ENCODE measurements at places on chromosomes 6 and 20.
A peak's percentile ranks its signal among the peaks of the same experiment; 100 is the strongest.

DNA sequence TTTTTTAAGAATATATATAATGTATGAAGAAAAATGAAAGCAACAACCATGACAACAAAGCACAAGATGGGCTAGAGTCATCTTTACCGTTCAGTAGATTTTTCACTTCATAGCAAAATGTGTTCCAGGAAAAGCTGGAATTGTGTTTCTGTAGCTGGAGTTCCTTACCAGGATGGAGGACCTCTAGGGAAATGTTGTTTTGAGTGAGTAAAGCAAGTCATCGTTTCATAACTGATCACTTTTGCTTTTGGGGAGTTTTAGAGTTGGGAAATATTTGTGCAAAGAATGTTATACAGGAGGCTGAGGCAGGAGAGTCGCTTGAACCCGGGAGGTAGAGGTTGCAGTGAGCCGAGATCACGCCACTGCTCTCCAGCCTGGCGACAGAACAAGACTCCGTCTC lies 151.6 kb downstream of the SASH1 start:
- H3K27me3 ChIP-seq = no peaks in the 10 kb centered on the region
- H3K36me3 ChIP-seq = peaks cover 9% of the 10 kb centered on the region
- no peak for DNase-seq
- H3K4me3 ChIP-seq = no peak overlapping the region
- peaks cover 6% of the 10 kb centered on the region for H3K4me1 ChIP-seq

- H3K36me3 ChIP-seq = no peaks in the 10 kb centered on the region
- peaks cover 1% of the 10 kb centered on the region for H3K27me3 ChIP-seq
- DNase-seq = no peak
- H3K4me3 ChIP-seq = no peak overlapping the region
- no peaks in the 10 kb centered on the region for H3K4me1 ChIP-seq
Measured at GRCh38 chr20:61161726-61162390, 90.2 kb upstream of the CDH4 start.

DNA sequence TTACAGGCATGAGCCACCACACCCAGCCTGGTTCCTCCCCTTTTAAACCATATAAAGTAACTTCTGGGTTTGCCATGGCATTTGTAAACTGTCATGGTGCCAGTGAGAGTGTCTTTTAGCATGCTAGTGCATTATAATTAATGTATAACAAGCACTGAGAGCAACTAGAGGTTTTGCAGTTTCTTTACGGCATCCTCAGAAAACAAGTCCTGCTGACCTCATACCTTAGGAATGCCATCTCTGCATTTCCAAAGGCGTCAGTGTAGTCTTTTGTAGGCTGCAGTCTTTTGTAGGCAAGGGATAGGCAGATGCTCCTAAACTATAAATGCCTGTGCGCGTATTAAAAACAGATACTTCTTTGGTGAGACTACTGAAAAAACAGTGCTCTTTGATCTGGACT lies 75.0 kb upstream of the EZR start:
- H3K4me1 ChIP-seq = no peaks in the 10 kb centered on the region
- DNase-seq = no peak
- H3K27me3 ChIP-seq = peaks cover 7% of the 10 kb centered on the region
- H3K4me3 ChIP-seq = no peak overlapping the region
- no peak overlapping the region for H3K27ac ChIP-seq

DNA sequence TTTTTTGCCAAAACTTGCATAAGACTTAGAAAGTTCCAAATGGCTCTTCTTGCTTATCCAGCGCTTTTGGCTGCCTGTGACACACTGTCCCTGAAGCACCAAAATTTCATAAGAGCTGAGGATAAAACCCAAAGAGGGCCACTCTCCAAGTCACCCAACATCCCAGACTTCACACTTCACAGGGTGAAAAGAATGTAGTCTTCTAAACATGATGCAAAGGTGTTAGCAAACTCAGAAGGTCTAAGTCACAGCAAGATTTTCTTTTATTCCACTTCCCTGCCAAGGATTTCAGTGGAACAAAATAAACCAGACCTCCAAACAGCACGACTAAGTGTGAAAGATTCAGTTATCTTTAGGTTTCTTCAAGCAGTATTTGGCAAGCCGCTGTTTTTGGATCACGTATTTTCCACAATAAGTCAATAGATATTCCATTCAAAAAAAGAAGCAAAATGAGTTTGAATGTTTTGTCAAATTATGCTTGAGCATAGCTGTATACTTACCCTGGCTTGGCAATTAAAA lies 44.6 kb upstream of the CD93 start:
- no peaks in the 10 kb centered on the region for H3K36me3 ChIP-seq
- peaks cover 70% of the 10 kb centered on the region for H3K4me1 ChIP-seq
- peak overlapping the region; percentile 98 for H3K27ac ChIP-seq
- no peak for DNase-seq
- H3K4me3 ChIP-seq = no peak overlapping the region

- H3K4me3 ChIP-seq = no peak overlapping the region
- peaks cover 3% of the 10 kb centered on the region for H3K4me1 ChIP-seq
- H3K27ac ChIP-seq = no peak overlapping the region
- H3K27me3 ChIP-seq = no peaks in the 10 kb centered on the region
- H3K36me3 ChIP-seq = no peaks in the 10 kb centered on the region
Measured at GRCh38 chr6:88870717-88871330, 92.6 kb downstream of the RNGTT start.

DNA sequence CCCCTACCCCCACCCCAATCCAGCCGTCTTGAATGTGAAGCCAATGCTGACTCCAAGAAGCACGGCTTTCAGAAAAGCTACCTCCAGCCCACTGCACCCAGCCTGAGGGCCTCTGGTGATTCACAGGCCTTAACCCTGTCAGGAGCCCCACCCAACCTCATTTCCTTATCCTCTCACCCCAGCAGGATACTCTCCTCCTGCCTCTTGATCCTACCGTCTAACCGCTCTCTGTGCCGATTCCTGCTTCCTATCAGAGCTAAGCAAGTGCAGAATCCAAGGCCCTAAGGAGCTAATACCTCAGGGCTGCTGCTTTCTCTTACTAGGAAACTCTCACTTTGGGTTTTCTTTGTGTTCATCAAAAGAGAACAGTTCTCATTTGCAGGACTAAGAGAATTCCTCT lies 47.2 kb downstream of the TRERF1 start:
- H3K27ac ChIP-seq = peak overlapping the region; percentile 58
- H3K36me3 ChIP-seq = no peaks in the 10 kb centered on the region
- no peak overlapping the region for H3K4me3 ChIP-seq
- peaks cover 42% of the 10 kb centered on the region for H3K4me1 ChIP-seq
- peaks cover 2% of the 10 kb centered on the region for H3K27me3 ChIP-seq
